Mammary epithelial cell (primary cell): ENCODE measurements at places on chromosomes 3 and 15. TPM values are rescaled to one million over a fixed set of nuclear protein-coding genes. Genes with fewer than 3 reads are reported as not detected.

The SOX14 gene
- not detected for total RNA-seq

DNA sequence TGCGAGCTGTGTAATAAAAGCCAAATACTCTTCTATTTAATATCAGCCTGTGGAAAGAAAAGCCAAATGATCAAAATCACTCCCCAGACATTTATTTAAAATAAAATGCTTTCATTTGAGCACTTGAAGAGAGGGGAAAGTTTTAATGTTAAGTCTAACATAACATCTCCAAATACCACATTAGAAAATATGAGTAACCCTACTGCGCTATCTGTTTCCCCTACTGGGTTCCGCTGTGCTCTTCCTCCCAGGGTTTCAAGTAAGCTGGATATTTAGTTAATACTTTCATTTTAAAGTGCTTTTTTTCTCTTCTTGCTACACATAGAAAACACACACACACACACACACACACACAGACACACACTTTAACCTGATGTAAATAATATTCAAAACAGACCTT, 6.7 kb upstream of the VGLL4 start:
- DNase-seq, result no peak

DNA sequence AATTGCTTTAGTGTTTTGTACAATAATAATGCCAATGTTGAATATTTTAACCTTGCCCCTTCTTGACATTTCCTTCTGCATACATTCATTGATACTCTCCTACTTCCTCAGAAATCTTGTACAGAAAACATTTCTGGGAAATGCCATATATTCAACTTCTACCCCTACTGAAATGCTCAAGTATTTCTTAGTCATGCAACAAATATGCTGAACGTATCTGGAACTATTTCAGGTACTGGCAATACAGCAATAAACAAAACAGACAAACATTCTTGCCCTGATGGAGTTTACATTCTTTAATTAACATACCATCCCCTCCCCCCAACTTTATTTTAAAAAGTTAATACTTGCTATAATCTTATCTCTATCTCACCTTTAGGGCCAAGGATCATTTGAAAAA, 147.2 kb downstream of the STAG1 start:
- DNase-seq, result no peak

GRCh38 chr3:67678665-67679064, 24.3 kb upstream of the SUCLG2 start:
- no peak for DNase-seq

- DNase-seq, result no peak
These were observed 227.6 kb downstream of the MINAR1 start for GRCh38 chr15:79659691-79660090.

The ILDR1 gene
- 0.13 and 0.21 TPM in 2 replicates for total RNA-seq

DNA sequence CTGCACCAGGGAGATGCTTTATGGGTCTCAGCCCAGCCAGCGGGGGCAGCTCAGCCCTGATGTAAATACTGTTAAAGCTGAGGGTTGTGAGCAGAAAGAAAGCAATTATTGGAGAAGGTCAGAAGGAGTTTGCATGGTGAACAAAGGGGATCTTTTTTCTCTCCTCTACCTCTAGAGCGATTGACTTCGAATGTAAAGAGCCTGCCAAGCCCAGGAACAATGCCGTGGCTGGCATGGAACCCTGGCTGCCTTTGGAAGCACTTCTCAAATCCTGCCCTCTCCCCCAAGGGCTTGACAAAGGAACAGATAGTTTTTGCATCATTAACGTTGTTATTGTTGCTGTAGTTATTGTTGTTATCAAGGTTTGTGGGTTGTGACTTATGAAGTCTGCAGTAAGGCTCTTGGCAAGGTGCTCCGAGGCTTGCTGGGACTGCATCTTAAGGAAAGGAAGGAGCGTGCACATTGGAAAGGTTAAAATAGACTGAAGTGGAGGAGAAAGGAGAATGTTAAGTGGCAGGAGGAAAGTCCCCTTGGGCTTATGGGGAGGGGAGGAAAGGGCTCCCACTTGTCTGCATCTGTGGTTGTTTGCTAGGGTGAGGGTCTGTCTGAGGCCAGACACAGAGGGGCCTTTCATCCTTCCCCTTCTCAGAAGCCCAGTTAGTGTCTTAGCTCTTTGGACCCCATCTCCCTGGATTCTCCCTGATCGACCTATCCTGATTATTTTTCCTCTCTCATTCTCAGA, 16.7 kb downstream of the PDIA5 start:
- DNase-seq, result no peak

DNA sequence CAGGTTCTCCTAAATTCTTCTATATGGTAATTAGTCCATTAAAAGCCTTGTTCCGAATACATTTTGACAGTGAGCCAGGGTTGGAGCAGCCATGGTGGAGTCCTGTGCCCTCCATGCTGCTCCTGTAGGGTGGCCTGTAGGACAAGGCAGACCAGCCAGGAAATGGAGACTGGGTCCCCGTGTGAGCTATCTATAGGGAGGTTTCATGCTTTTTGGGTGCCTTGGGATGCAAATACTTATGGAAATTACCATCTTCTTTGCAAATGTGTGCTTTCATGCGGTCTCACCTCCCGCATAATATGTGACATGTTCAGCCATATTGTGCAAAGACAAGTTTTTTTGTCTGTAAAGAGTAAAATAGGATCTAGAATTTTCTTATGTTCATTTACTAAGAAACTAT, 58.0 kb upstream of the FURIN start:
- no peak for DNase-seq

DNA sequence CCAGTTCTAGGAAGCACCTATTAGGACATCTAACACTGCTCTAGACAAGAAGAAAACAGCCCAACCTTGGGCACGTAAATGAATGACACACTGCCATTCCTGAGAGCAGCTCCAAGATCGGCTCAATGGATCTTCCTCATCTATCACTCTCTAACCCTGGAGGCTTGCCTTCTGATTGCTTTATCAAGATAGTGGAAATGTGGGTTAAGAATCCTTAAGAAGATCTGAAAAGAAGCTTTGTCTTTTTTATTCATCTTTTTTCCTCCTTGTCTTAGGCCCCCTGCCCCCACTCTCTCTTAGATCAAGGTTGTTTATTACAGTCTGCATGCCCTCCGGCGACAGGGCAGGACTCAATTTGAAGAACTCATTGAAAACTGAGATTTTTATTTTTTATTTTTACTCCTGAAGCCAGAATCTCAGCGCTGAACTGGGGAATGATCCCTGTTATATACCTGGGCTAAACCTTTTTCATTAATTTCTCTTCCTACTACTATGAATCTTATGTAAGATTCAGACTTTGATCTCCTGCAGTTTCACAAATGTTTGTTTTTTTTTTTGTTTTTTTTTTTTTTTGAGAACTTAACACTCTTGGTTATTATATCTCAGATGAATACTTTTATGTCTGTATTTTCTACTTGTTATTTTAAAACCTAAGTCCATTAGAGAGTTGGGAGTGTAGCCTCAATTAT, 219.5 kb downstream of the SV2B start:
- no peak for DNase-seq
